Activated CD4-positive, alpha-beta T cell treated with anti-CD3 and anti-CD28 coated beads, Interleukin-2, amount 50 U/mL, for 4 hours (primary cell): ENCODE measurements at places on chromosomes 1 and 21.

DNA sequence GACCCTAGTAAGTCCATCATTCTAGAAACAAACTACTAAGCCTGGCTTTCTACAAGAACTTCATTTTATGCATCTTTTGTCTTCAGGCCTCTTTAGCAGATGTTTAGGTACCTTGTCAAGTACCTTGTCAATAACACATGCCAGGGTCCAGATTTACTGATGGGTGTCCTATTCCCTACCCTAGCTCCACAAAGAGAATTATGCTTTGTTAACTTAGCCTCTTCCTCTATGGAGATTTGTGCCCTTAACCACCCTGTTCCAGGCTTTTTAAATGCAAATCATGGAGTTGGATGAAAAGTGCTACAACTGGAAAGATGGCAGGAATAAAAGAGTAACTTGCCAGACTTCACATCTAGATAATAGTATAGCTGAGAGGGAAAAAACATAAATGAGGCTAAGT, 42.7 kb downstream of the SPATA46 start:
- DNase-seq: no peak

DNA sequence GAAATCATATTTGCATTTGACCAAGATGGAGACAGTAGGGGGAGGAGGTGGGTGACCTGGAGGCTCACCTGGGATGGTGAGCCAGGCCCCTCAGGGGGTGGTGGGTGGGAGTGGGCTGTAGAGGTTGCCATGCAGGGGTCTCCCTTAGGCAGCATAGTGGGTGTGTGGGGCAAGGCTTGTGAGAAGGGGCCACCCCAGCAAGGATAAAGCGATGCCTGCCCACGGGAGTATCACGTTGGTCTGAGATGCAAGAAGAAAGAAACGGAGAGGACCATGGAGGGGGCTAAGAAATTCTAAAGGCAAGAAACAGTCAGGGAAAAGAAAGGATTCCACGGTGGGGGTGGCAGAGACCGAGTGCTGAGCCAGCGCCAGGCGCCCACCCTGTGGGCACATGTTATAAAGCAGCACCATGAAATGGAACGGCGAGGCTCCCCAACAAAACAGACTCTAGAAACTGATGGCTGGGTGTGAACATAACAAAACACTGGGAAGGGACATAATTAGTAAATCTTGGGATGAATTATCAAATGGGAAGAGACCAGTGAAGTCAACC, 11.7 kb upstream of the C2CD2 start:
- no peak for DNase-seq

DNA sequence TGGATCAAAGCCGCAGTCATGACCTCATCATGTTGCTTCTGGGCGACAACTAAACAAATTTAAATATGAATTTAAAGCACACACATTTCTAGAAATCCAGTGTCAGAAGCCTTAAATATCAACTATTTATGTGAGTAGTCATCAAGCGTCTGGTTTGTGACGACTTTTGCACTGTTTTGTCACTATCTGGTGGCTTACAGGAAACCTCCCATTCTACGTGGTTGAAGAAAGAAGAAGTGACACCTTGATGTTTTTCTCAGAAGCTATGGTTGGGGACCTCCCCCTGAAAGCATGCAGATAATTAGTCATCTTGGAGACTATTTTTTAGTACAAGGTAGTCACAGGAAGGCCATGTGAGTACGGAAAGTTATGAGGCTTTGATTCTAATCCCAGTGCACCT, 58.5 kb downstream of the TENT5C start:
- peak; percentile 46 for DNase-seq

DNA sequence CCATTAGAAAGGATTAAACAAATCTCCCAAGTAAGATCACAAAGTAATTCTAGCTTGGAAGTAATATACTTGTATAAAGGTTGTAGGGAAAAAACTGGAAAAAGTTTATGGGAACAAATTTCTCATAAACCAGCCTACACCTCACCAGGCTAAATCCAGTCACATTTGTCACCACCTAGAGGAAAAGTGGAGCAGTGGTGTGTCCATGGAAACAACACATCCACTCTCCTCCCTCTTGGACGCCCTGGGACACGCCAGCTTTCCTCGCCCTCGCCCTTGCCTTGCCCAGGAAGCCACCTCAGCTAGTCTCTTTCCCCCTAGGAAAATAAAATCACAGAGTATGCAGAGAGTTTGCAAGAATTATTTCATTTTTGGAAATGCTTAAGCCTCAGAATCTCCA, 2.2 kb downstream of the PALMD start:
- DNase-seq: no peak

- DNase-seq: no peak
Measured at GRCh38 chr1:59143811-59144210, 153.1 kb upstream of the FGGY start.

DNA sequence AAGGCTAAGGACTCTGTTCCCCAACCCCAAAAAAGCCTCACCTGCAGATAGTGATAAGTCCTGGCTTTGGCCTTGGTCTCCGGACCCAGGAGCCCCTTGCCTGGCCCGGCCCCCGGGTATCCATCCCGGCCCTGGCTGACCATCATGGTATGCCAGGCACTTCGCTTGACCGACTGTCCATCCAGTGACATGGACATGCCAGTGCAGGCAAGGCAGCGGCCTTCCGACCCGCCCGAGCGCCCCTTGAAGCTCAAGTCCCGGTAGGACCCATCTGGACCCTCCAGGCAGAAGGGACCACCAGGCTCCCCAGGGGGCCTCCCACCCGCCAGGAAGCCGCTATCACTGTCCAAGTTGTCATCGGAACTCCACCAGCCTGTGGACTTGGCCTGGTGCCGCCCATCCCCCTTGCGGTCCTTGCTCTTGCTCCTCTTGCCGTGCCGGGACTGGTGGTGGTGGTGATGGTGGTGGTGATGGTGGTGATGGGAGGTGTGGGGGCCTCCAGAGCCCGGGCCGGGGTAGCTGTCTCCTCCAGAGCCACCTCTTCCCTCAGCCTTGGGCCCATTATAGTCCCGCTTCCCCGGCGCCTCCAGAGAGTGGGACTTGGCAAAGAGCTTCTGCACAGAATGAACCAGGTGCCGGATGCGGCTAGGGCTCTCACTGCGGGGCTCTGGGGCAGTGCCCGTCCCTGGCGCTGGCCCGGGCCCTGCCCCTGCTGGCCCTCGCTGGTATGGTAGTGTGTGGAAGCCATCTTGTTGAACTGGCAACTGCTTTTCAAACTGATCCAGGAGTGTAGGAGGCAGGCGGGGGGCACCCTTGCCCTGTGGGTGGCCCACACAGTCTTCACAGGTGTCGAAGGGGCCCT, 25.0 kb downstream of the DLGAP3 start:
- DNase-seq: no peak

DNA sequence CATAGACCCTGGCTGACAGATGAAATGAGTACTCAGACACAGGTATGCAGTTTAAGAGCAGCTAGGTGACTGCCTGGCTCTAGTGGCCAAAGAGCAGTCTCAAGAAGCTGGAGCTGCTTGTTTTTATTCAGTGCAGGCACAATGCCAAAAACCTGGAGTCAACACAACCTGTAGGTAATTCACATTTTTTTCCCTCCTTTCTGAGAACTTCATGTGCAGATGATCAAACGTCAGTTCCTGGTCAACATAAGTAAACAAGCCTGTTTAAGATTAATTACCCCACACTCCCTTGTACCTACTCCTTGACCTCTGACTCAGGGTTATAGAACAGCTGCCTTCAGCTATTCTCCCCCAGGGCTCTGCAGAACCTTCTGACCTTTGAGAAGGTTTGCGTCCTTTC, 17.3 kb upstream of the ACADM start:
- DNase-seq: no peak

- no peak for DNase-seq
Measured at GRCh38 chr1:175792136-175792535, 48.7 kb upstream of the TNR start.

DNA sequence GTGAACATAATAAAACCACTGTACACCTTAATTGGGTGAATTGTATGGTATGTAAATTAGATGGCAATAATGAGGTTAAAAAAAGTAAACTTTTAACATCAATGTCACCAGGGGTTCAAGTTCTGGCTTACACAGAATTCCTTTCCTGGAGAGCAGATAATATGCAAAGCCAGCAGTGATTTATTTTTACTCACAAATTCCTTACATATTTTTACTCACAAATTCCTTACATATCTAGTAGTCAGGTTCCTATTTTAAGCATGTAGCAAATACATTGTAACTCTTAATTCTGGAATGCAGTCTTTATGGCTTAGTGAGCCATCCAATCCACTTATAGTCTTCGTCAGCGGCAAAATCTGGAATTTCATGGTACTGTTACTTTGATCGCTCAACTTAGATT, 1.3 kb upstream of the UBE4B start:
- no peak for DNase-seq

- DNase-seq: peak; percentile 29
Measured at GRCh38 chr1:149917571-149918144, at the start of gene SV2A. Gene SV2A (minus strand): TSS chr1:149917844. CDS start chr1:149913840, 4,004 bp downstream.

DNA sequence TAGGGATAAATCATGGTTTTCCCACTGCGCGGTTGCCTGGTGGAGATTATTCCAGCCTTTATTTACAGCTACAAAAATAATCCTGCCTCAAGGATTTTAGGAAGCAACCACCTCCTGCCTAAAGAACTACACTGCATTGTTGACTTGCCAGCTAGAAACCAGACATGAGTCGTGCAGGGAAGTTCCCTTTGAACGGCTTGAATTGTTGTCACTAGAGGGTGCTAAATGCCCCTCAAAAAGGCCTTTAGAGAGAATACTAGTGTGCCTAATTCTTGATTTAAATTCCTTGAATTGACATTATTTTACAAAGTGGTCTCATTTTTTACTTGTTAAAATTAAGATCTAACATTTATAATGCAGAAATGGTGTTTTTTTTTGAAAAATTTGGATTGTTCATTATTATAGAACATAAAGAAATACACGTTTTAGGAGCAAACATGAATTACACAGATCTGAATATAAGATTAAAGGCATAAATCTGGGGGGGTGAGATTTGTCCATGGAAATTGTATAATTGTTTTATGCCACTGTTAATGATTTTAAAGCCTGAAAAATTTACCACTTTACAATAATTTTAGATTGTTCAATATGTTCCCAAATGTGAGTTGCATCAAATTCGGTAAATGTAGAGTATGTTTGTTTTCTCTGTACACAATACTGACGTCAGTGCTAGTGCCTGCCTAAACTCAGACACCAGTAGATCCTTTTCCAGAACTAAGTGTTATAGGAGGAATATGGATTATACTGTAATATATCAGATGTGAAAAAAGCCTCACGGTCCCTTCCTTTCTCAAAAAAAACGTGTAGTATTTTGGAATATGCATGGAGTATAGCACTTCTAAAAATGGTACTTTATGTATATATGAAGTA, 7.6 kb upstream of the ERG start:
- DNase-seq: no peak

GRCh38 chr21:42556960-42557359, 43.3 kb downstream of the SLC37A1 start:
- DNase-seq: no peak

- no peak for DNase-seq
Measured at GRCh38 chr21:40269239-40269638, 402.0 kb downstream of the PCP4 start.

DNA sequence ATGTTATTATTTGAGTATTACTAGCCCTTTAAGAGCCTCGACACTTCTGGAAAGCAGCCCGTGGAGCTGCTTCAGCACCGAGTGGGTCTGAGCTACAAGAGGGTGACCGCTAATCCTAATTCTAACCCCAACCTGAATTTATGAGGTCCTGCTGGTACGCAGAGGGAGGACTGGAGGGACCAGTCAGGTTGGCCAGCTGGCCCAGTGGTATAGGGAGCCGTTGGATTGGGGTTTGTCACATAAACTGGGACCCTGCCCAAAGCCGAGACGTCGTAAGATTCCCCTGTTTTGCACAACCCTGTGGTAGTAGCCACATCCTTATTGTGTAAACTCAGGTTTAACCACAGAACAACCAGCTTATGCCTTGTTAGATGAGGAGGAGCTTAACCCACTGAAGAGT, 60.8 kb upstream of the F3 start:
- no peak for DNase-seq

- no peak for DNase-seq
Measured at GRCh38 chr1:38505944-38506343, 353.6 kb downstream of the RRAGC start.

DNA sequence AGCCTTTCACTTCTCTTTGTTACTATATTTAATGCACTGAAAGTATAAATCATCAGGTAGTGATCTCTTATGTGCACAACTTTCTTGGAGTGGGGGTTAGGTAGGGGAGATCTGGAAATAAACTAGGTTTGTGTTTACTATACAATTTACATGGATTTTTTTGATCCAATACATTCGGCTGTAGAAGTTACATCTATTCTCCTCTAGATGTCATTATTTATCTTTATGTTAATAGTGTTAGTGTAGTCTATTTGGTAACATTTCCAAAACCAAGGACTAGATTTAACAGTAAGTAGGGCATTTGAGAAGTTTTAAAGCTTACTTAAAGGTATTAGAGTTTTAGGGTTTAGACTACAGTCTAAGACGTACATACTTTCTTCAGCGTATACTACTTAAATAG, 5.4 kb downstream of the VPS45 start:
- no peak for DNase-seq

- no peak for DNase-seq
Measured at GRCh38 chr1:34066166-34066565, 98.9 kb downstream of the CSMD2 start.

GRCh38 chr1:2019571-2020309, 595 bp downstream of the GABRD start:
- DNase-seq: no peak

DNA sequence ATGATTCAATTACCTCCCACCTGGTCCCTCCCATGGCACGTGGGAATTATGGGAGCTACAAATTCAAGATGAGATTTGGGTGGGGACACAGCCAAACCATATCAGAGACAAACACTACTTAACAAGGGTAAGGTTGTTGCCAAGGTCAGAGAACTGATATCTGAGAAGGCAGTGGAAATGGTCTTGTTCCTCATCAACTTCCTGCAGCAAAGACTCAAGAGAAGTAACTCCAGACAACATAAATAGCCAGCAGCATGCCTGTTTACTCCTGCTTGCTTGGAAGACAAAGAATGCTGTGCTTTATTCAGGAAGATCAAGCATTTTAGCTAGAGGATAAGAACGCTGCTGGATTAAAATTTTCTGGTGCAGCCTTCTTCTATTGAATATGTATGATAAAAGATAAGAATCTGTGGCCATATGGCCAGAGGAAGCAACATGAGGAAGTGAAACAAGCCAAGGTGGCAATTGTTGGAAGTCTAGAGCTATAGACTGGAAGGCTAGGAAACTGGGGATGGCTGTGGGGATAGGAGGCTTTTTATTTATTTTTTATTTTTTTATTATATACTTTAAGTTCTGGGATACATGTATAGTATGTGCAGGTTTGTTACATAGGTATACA, 36.4 kb downstream of the DDAH1 start:
- no peak for DNase-seq

- DNase-seq: no peak
Measured at GRCh38 chr1:47479664-47480063, 41.8 kb downstream of the FOXD2 start.

DNA sequence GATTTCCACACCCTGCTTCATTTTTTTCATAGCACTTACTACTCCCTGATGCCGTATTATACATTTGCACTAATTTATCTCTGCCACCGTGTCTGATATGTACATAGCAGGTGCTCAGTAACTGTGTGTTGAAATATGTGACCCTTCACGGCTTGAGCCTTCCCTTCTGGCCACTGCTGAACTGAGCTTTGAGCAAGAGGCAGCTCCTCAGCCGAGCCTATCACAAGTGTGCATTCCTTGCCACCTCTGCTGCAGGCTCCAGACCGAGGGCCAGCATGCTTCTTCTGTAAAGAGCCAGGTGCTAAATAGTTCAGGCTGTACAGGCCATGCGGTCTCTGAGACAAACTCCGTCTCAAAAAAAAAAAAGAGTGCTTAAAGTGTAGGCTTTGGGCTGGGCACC, 22.6 kb downstream of the PLEKHM2 start:
- DNase-seq: no peak

GRCh38 chr1:221736714-221737113, 5.2 kb downstream of the DUSP10 start:
- no peak for DNase-seq

GRCh38 chr1:174215766-174216165, 56.4 kb downstream of the RABGAP1L start:
- no peak for DNase-seq
